Activated CD4-positive, alpha-beta T cell treated with anti-CD3 and anti-CD28 coated beads, Interleukin-2, amount 50 U/mL, for 4 hours (primary cell): ENCODE measurements at places on chromosomes 2 and 18.

GRCh38 chr2:231627384-231628120 lies 34.9 kb downstream of the TEX44 start:
- no peak for DNase-seq

DNA sequence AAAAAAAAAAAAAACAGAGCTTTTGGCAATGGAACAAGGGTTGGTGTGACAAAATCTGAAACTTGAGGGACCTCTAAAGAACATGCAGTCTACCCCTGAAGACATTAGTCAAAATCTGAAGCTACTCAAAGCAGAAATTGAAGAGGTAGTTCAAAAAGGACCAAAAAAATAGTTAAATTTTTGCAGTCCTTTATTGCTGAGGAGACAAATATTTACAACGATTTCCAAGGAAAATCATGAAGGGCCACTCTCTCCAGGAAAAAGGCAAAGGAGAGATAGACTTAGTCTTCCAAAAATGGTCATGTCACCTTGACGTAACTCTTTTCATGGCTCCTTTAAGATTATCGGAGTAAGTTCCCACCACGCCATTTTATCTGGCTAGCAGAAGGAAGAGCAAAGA lies 452.0 kb downstream of the XIRP2 start:
- no peak for DNase-seq

DNA sequence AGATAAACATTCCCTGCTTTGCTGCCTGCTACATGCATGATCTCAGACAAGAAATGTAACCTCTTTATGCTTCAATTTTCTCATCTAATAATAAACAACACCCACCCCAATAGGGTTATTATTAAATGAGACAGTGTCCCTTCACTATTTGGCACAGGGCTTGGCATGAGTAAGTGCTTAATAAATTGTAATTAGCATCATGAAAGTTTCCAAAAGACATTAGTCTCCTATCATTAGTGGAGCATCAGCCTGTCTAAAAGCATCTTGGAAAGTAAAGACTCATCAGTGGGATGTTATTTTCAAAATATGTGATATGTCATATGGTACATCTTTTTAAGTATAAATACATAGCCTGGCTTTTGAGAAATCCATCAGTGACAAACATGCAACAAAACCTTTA lies 275.0 kb downstream of the ZEB2 start:
- no peak for DNase-seq

DNA sequence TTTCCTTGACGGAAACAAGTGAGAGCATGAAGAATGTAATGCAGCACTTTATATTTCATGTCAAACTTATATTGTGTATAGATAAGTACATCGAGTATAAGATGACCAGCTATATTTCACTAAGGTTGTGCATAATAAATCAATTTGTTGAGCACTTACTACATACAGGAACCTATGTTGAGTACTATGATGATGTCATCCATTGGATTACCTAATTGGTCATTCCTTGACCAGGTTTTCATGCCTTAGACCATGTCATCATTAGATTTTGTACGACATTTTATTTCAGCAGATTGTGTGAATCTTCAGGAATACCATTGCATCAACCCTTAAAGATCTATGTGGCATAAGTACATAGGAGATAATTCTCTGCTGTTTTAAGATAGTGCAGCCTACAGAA lies 119.7 kb downstream of the CPS1 start:
- no peak for DNase-seq

GRCh38 chr2:73970850-73971471 lies 13.7 kb upstream of the TET3 start:
- no peak for DNase-seq

DNA sequence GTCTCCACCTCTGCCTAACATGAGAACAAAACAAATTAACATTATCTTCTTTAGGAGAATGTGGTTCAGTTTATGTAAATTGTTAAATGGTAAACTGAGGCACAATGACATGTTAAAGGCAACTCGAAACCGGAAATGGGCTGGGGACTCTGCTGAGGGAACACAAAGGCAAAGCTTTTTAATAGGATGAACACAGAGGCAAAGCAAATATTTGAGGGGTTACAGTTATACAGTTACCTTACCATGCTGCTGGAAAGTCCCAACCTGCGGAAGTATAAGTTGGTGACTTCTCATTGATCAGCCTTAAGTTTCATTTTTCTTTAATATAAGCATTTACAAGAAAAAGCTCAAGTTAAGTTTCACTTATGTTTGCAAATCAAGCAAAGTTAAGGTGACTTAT lies 195.0 kb downstream of the DLGAP1 start:
- no peak for DNase-seq

GRCh38 chr2:1675633-1676032 lies 68.7 kb downstream of the PXDN start:
- DNase-seq: no peak

- DNase-seq: no peak
Observed at GRCh38 chr2:64613276-64613675, 40.4 kb downstream of the SERTAD2 start.

DNA sequence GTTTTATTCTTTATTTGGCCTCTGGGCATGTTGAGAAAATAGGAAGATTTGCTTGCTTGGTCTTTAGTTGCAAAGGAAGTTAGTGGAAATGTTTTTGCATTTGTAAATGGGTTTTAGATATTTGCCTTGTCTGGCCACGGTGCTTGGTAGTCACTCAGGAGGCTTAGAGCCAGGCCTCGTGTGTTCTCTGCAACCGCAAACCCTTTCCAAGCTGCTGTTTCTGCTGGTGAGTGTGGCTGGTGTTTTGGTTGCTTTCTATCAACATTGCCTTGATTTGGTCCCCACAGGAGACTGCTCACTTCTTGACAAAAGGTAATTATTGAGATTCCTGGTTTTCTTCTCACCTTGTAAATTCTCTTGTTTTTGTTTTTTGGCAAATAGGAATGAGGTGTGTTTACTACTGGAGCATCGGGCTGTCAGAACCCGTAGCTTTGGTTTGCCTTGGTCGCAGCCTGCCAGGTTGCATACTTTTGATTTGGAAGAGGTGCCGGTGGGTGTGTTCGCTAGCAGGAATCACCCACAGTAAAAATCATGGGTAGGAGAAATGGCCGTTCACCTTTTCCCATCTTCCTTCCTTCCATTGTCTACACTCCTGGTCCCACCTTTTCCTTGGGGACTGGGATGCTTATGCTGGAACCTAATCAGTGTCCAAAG lies 15.8 kb downstream of the ASAP2 start:
- no peak for DNase-seq
